ENCODE measurements at places on chromosomes 4 and X. TPM values are rescaled to one million over a fixed set of nuclear protein-coding genes. Genes with fewer than 3 reads are reported as not detected.

DNA sequence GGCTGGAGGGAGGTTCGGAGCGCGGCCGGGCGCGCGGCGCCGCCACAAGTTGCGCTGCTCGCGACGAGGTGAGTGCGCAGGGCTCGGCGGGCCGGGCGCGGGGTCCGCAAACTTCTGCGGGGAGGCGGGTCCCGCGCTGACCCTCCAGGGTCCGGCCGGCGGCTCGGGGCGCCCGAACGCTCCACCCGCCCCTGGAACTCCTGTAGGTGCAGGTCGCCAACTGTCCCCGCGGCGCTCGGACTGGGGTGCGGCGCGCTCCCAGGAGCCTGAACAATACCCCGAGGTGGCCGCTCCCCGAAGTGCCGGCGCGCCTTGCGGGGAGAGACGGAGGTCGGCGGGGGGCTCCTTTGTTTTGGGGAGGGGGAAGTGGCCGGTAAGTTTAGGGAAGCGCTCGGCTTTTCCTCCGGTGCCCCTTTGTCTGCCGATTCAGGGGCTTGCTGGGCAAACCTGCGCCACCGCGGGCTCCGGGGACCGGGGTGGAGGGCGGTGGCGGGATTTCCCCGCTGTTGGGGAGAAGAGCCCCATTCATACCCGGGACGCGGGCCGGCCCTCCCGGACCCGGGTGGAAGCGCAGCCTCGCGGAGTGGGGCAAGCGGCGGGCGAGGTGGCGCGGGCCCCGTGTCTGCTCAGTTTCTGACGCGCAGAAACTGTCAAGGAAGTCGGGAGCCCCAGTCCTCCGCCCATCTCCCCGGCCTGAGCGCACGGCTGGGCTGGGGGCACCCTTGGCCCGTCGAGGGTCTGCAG, 694 bp downstream of the TBL1X start:
- H3K36me3 ChIP-seq: no peaks in the 10 kb centered on the region
- no peaks in the 10 kb centered on the region for H3K27me3 ChIP-seq
- H3K27ac ChIP-seq: peak overlapping the region; percentile 84
- peaks cover 40% of the 10 kb centered on the region for H3K4me1 ChIP-seq

- no peaks in the 10 kb centered on the region for H3K4me1 ChIP-seq
- no peaks in the 10 kb centered on the region for H3K36me3 ChIP-seq
- no peak overlapping the region for H3K4me3 ChIP-seq
Observed at GRCh38 chrX:74242484-74243138, 61.4 kb upstream of the ZCCHC13 start.

- no peak overlapping the region for H3K27ac ChIP-seq
- peaks cover 17% of the 10 kb centered on the region for H3K4me1 ChIP-seq
- H3K36me3 ChIP-seq: peaks cover 55% of the 10 kb centered on the region
- peak; percentile 85 for DNase-seq
Observed at GRCh38 chr4:128863312-128864075, 54.0 kb downstream of the JADE1 start.

DNA sequence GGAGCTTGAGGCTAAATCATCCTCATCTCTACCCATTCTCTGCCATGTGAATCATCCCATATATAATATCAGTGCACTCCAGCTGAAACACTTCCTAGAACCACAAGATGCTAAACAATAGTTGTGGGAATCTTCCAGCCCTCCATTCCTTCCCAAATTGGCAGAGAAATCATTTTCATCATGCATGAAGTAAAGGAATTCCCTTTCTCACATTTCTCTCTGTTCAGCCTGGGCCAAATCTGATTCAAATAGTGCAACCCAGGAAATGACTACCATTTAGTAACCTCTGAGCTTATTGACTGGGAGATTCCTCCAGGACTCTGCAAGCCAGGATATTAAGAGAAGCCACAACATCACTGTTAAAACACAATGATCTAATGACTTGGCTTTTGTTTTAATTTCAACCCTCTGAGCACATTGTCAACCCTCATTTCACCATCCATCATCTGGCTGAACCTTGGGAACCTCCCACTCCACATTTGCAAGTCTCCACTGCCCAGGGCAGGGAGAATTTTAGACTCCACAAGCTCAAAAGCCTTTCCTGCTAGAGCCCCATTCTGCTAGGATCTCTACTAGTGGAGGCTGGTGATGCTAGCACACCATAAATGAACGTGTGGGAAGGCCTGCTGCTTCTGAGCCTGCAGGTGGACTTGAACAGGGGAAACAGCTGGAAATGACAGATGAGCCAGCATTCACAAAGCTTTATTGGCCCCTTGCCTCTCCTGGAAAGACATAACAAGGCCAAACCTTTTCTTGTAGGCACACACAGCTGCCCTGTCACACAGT, 133.9 kb downstream of the TET2 start:
- H3K36me3 ChIP-seq: peaks cover 12% of the 10 kb centered on the region
- no peak overlapping the region for H3K27ac ChIP-seq
- H3K4me1 ChIP-seq: no peaks in the 10 kb centered on the region
- H3K4me3 ChIP-seq: no peak overlapping the region

DNA sequence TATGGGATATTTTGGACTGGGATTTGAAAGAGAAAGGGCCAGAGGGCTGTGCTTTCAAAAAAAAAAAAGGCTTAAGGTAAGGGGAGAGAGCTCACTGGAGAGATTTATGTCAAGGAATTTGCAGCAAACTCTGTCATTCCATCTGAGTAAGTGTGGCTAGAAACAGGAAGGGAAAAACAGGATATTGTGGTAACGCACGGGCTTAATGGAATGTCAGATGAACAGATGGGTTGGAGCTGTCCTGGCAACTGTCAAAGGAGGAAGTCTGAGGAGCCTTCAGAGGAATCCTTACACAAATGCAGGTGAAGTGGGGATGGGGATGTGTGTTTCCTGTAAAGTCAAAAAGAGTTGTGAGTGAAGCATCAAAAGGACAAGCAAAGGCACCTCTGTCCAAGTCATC, 15.1 kb upstream of the NKX3-2 start:
- H3K27me3 ChIP-seq: peaks cover 4% of the 10 kb centered on the region
- no peak for DNase-seq
- H3K27ac ChIP-seq: no peak overlapping the region
- H3K4me1 ChIP-seq: no peaks in the 10 kb centered on the region

- H3K36me3 ChIP-seq: no peaks in the 10 kb centered on the region
- no peak overlapping the region for H3K27ac ChIP-seq
- H3K4me3 ChIP-seq: no peak overlapping the region
- H3K4me1 ChIP-seq: no peaks in the 10 kb centered on the region
- H3K27me3 ChIP-seq: no peaks in the 10 kb centered on the region
- no peak for DNase-seq
Observed at GRCh38 chr4:130336585-130337217, 1240.7 kb downstream of the C4orf33 start.

DNA sequence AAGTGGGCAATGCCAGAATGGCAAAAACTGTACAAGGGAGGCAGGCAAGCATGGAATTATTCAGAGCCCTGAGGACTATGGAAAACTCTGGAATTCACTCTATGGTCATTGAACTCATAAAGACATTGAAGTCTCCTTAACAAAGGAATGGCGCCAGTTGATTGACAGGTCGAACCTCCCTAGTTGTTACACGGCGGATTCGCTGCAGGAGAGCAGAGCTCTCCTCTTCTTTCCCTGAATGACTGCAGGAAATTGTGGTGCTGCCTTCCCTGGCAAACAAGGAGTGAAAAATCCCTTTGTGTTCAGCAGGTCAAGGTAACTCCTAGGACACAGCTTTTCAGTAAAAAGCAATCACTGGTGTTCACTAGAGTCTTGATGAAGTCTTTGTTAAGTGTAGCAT, 732.8 kb upstream of the FRG1 start:
- H3K27ac ChIP-seq: no peak overlapping the region
- H3K36me3 ChIP-seq: no peaks in the 10 kb centered on the region
- H3K27me3 ChIP-seq: no peaks in the 10 kb centered on the region
- DNase-seq: no peak
- H3K4me1 ChIP-seq: no peaks in the 10 kb centered on the region

GRCh38 chrX:44952329-44953027, 79.5 kb downstream of the KDM6A start:
- DNase-seq: no peak
- no peak overlapping the region for H3K4me3 ChIP-seq
- H3K27me3 ChIP-seq: no peaks in the 10 kb centered on the region
- H3K36me3 ChIP-seq: no peaks in the 10 kb centered on the region
- no peak overlapping the region for H3K27ac ChIP-seq

GRCh38 chrX:74613370-74614092, 893 bp downstream of the RLIM start:
- H3K4me3 ChIP-seq: peak overlapping the region; percentile 76
- no peak for DNase-seq
- H3K27ac ChIP-seq: peak overlapping the region; percentile 97
- peaks cover 11% of the 10 kb centered on the region for H3K4me1 ChIP-seq
- H3K27me3 ChIP-seq: no peaks in the 10 kb centered on the region
- no peaks in the 10 kb centered on the region for H3K36me3 ChIP-seq

DNA sequence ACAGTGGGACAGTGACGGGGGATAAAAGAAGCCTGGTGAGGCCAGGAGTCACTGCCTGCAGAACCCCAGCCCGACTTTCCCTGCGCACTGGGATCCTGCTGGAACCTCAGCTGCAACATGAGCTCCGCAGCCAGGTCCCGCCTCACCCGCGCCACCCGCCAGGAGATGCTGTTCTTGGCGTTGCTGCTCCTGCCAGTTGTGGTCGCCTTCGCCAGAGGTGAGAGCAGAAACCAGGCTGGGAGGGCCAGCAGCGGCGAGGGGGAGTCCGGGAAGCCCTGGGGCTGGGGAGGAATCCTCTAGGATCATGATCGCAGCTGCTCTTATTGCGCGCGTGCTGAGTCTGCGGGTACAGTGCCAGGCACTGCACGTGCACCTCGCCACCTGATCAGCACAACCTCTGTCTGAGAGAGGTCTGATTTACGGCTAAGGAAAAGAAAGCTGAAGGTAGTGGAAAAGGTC, at the start of gene PF4V1:
Gene PF4V1, plus strand, starts transcription at position 51 of the 459 bp plus-strand sequence. Its CDS starts 67 bp downstream, at position 118.
- H3K4me3 ChIP-seq: peak within 1 kb of the TSS; percentile 26
- H3K27ac ChIP-seq: no peak within 1 kb of the TSS
- H3K36me3 ChIP-seq: no peaks in the 10 kb centered on the region
- peak; percentile 79 for DNase-seq
- H3K27me3 ChIP-seq: peaks cover 6% of the 10 kb centered on the region

DNA sequence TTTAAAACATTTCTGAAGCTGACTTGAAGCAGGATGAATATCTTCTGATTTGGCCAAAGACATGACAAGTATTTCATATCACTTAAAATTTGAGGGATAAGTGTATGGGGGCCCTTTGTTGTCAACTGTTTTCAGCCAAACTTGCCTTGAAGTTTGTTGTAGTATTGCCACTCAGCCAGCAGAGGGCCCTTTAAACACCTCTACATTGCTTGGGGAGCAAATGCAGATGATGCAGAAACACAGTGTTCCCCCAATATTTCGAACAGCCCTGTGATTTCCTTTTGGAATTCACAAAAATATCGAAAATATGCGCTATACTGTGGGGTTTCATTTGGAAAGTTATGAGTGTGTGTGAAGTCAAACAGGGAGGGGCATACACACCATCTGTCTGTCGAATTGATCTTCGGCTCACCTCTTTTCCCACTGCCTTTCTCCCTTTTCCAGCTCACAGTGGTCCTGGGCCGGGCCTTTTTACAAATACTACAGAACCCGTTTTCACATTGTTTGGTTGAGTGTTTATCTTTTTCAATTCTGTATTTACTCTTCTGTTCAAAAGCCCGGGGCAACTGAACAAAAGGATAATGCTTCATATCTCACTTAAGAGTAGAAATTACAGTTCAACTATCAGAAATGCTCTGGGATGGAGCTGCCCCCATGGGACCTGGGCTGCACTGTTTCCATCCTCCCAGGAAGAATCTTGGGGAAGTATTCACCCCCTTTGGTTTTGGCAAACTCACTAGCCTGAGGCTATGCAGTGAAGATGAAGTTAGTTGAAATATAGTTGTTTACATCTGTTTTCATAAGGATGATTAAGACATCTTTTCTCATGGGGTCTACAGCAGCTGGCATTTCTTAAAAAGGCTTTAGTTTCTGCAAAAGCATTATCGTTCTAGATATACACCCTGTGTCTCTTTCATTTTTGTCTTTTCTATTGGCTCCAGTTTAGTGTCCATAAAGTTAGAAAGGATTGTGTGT, 137.6 kb downstream of the EGF start:
- no peaks in the 10 kb centered on the region for H3K27me3 ChIP-seq
- H3K4me1 ChIP-seq: no peaks in the 10 kb centered on the region
- H3K4me3 ChIP-seq: no peak overlapping the region
- peaks cover 4% of the 10 kb centered on the region for H3K36me3 ChIP-seq
- DNase-seq: no peak

- H3K27ac ChIP-seq: no peak overlapping the region
- no peaks in the 10 kb centered on the region for H3K4me1 ChIP-seq
- H3K27me3 ChIP-seq: no peaks in the 10 kb centered on the region
- DNase-seq: no peak
- no peaks in the 10 kb centered on the region for H3K36me3 ChIP-seq
Observed at GRCh38 chrX:113058634-113059033, 218.0 kb upstream of the AMOT start.

GRCh38 chr4:38056011-38056685, 96.0 kb downstream of the PTTG2 start:
- H3K4me1 ChIP-seq: no peaks in the 10 kb centered on the region
- H3K27me3 ChIP-seq: no peaks in the 10 kb centered on the region
- peak overlapping the region; percentile 40 for H3K27ac ChIP-seq
- no peak for DNase-seq
- no peak overlapping the region for H3K4me3 ChIP-seq
- no peaks in the 10 kb centered on the region for H3K36me3 ChIP-seq

DNA sequence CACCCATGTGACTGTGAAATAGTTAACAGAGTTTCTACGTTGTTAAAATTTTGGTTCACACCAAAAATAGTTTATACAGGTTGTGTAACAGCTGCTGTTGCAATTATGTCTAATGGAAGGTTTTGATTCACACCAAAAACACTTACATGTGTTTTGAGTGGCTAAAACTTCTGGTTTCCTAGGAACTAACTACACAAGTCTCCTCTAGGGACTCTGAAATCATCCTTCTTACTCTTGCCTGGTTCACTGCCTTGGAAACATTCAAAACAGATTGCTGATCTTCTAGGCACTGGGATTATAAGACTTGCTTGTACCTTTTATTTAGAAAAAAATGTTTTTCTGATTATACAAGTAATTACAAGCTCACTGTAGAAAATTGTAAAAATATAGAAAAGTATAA, 14.9 kb upstream of the MORC4 start:
- H3K27ac ChIP-seq: no peak overlapping the region
- H3K4me3 ChIP-seq: no peak overlapping the region
- H3K4me1 ChIP-seq: no peaks in the 10 kb centered on the region
- no peaks in the 10 kb centered on the region for H3K36me3 ChIP-seq

DNA sequence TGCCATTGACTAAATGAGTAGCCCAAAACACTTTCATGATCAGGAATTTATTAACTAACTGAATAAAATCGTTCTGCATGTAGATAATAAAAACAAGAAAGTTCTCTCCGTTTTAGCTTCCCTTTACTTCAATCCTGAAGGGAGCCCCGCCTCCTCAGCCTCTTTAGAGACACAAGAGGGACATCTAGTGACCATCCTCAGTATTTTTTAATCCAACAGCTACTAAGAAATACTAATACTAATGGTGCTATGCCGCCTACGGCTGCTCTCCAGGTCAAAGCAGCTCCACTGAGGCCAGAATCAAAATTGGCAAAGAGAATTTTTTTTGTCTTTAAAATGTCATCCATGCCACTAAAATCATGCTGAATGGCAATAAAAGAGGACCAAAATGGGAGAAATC, 3.2 kb upstream of the PCDH19 start:
- H3K36me3 ChIP-seq: no peaks in the 10 kb centered on the region
- peaks cover 27% of the 10 kb centered on the region for H3K4me1 ChIP-seq
- no peak overlapping the region for H3K27ac ChIP-seq
- peaks cover 33% of the 10 kb centered on the region for H3K27me3 ChIP-seq
- DNase-seq: no peak
- H3K4me3 ChIP-seq: no peak overlapping the region

MBTPS2 gene
- total RNA-seq: 5.4 TPM

HTN3 gene
- total RNA-seq: not detected

CCDC120 gene
- 36.6 TPM for total RNA-seq

Measured in suprapubic skin (tissue), 4 donors.